PC-9 (cell line): ENCODE measurements at places on chromosomes 2 and 18. TPM values are rescaled to one million over a fixed set of nuclear protein-coding genes. Genes with fewer than 3 reads are reported as not detected.

DNA sequence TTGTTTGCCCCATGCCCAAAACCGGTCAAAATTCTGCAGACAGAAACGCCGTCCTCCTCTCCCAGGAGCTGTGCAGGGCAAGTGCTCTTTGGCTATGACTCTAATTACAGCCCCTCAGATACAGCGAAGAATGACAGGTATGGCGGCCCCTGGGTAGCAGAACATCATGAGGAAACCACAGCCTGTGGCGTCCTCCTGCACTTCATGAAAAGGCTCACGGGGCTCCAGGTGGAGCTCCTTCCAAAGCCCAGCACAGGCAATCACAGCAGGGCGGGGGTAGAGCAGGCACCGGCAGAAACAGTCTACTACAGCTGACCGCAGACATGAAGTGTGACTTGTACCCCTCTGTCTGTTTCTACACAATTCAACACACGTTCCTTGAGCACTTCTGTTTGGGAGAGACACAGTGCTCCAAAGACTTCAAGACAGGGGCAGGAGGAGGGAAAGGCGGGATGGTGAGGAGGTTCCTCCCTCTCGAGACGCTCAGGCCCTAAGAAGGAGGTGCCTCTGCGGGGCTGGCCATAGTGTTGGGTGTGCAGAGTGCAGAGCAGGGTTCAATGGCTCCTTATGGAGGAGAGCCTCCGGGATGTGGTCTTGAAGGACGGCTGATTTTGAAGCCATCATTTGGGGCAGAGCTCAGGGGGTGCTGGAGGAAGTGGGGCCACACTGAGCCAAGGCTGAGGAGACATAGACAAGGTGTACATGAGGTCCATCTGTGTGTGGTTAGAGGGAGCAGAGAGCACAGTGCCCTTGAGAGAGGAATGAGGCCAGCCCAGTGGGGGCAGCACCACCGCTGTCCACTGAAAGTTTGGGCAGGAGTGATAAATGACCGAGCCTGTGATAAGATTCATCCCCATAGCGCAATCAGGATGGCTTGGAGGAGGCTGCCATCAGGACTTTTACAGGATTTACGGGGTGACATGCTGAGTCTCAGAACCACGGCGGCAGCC, 468.3 kb downstream of the EIPR1 start:
- no peak for DNase-seq

DNA sequence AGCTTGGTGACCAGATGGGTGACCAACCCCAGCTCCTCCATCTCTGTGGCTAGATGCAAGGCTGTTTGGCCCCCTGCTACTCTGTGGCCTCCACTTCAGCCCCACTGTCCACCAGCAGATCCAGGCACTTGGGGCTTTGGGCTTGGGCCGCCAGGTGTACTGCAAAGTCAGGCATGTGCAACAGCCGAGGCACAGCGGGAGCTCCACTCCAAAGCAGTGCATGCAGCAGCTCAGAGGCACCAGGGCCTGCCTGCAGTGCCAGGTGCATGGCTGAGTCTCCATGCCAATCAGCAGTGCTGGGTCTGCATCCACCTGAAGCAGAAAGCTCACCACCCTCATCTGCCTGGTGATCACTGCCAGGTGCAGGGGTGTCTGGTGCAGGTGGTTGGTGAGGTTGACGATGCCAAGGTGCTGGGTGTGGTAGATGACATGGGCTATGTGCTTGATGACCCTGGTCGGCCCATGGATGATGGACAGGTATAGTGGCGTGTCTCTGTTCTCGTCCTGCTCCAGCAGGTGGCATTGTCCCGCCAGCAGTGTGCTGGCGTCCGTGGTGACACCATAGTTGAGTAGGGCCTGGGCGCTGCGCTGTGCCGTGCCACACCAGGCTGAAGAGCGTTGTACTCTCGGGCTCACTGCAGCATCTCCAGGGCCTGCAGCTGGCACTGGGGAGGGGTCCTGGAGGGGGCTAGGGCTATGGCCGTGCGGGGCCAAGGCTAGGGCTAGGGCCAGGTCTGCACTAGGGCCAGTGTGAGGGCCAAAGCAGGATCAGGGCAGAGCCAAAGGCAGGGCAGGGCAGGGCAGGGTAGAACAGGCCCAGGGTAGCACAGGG, 1.0 kb upstream of the ANKRD62 start:
- DNase-seq, result peak; percentile 73

- no peak for DNase-seq
These were observed 7.8 kb upstream of the RALB start for GRCh38 chr2:120244656-120245519.

DNA sequence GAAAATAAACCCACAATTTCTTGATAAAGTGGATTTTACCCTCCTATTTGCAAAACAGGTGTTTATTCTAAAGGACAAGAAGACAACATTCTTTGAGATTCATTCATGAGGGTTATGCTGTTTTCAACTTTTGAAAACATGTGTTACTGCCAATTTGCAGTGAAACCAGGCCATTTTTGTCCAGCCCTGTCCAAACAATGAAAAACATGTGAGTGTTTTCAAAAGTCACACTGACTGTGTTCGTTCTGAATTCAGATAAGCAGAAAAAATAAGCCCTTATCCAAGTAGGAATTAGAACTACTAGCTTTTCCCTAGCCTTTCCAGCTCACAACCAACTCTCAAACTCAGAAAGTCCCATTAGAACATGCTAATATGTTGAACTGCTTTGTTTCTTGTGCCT, 148.1 kb upstream of the PID1 start:
- no peak for DNase-seq

DNA sequence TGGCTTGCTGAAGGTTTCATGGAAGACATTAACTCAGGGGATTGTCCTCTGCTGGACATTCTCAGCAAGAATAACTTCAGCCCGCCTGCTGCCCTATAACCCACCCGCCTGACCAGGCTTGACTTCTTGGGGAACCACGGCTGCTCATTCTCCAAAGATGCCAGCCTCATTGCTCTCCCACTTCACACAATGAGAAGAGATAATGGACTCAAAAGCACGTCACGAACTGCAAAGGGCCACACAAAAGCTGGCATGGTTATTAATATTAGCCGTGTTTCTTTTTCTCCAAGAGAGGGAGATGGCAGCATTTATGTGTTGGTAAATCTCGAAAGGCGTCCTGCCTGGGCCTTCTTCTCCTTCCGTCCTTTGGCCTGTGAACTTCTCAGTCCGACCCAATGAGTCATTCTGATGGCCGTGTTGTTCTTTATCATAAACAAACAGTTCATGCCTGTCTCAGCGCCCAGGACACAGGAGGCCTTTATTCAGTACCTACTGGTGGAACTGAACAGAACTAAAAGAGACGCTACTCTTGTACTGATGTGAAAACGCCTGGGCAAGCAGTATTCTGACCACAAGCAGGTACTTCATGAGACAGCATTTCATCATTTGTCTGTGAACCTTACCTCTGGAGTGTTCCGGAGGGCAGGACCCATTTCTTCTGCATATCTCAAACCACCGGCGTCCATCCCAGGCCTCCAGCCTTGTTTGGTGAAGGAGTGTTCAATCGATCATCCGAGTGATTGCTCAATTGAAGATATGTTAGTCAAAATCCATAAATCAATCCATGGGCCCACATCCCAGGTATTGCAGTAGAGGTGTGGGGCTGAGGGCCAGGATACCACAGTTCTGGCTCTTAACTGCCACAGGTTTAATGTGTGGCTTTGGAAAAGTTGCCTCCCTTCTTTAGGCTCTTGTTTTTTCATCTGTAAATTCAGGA, 25.1 kb upstream of the KLHL29 start:
- DNase-seq, result no peak

Gene FBLN7
- 0.70 and 1.6 TPM in 2 replicates for total RNA-seq
